Mesothelial cell of epicardium (in vitro differentiated cells): ENCODE measurements at places on chromosomes 12 and 14.

- no peak for DNase-seq
- peaks cover under 1% of the 10 kb centered on the region for H3K36me3 ChIP-seq
- no peak overlapping the region for H3K4me3 ChIP-seq
- peak overlapping the region; percentile 32 for H3K27ac ChIP-seq
- H3K4me1 ChIP-seq, result peaks cover 44% of the 10 kb centered on the region
Measured at GRCh38 chr12:18267427-18268099, 6.2 kb downstream of the PIK3C2G start.

- H3K36me3 ChIP-seq, result no peaks in the 10 kb centered on the region
- DNase-seq, result no peak
- no peaks in the 10 kb centered on the region for H3K27me3 ChIP-seq
- no peak overlapping the region for H3K27ac ChIP-seq
- peaks cover 6% of the 10 kb centered on the region for H3K4me1 ChIP-seq
- H3K4me3 ChIP-seq, result no peak overlapping the region
Measured at GRCh38 chr12:88400302-88400701, 180.0 kb downstream of the KITLG start.

- H3K4me1 ChIP-seq, result peaks cover 23% of the 10 kb centered on the region
- no peak overlapping the region for H3K27ac ChIP-seq
- H3K27me3 ChIP-seq, result no peaks in the 10 kb centered on the region
- H3K4me3 ChIP-seq, result no peak overlapping the region
- no peak for DNase-seq
Measured at GRCh38 chr14:100303925-100304324, 2.3 kb downstream of the SLC25A29 start.

- H3K4me1 ChIP-seq, result peaks cover 13% of the 10 kb centered on the region
- H3K36me3 ChIP-seq, result no peaks in the 10 kb centered on the region
- no peak overlapping the region for H3K4me3 ChIP-seq
- no peak for DNase-seq
Measured at GRCh38 chr12:115667116-115667515, 610.4 kb downstream of the MED13L start.

DNA sequence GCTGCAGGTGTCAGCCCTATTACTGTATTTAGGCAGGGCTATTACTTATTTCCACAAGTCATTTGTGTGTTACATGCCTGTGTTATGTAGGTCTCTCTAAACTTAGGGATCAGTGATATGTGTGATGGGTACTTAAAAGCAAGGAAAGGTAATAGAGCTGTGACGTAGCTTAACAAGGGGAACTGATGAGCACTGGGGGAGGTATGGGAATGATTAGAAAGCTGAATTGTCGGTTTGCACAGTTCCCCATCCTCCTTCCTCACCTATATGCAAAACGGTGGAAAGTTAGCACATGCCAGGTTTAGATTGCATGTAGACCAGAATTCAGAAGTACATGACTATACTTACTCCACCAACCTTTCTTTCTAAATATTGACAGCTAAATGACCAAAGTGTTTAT lies 494.3 kb upstream of the GARIN6 start:
- peaks cover 35% of the 10 kb centered on the region for H3K27me3 ChIP-seq
- H3K4me3 ChIP-seq, result no peak overlapping the region
- DNase-seq, result no peak
- no peaks in the 10 kb centered on the region for H3K36me3 ChIP-seq
- no peak overlapping the region for H3K27ac ChIP-seq
